ENCODE measurements at places on chromosomes 12 and 14. TPM values are rescaled to one million over a fixed set of nuclear protein-coding genes. Genes with fewer than 3 reads are reported as not detected.
A peak's percentile ranks its signal among the peaks of the same experiment; 100 is the strongest.

DNA sequence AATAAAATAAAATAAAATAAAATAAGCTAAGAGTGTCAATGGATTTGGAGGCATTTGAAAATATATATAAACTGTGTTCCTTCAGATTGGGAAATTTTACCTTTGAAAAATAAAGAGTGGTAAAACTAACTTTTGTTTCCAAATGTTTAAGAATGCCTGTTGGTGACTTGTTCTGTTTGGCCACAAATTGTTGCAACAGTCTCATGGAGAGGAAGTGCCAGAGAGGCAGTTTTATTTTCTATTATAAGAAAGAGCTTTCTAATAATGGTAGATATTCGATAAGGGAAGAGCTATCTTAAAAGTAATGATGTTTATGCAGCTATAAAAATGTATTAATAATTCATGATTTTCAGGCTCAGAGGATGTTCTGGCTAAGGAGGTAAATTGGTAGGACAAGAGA lies 68.8 kb upstream of the MDGA2 start:
- no peak overlapping the region for H3K27ac ChIP-seq
- no peak for DNase-seq
- H3K4me3 ChIP-seq: no peak overlapping the region
- H3K27me3 ChIP-seq: no peaks in the 10 kb centered on the region
- H3K36me3 ChIP-seq: no peaks in the 10 kb centered on the region
- no peaks in the 10 kb centered on the region for H3K4me1 ChIP-seq

Gene FANCM
- 4.6 TPM for polyA plus RNA-seq

- no peaks in the 10 kb centered on the region for H3K36me3 ChIP-seq
- H3K27ac ChIP-seq: no peak overlapping the region
- no peaks in the 10 kb centered on the region for H3K4me1 ChIP-seq
- no peak for DNase-seq
- no peaks in the 10 kb centered on the region for H3K27me3 ChIP-seq
- H3K4me3 ChIP-seq: no peak overlapping the region
Measured at GRCh38 chr12:26845057-26845666, 12.2 kb upstream of the ITPR2 start.

DNA sequence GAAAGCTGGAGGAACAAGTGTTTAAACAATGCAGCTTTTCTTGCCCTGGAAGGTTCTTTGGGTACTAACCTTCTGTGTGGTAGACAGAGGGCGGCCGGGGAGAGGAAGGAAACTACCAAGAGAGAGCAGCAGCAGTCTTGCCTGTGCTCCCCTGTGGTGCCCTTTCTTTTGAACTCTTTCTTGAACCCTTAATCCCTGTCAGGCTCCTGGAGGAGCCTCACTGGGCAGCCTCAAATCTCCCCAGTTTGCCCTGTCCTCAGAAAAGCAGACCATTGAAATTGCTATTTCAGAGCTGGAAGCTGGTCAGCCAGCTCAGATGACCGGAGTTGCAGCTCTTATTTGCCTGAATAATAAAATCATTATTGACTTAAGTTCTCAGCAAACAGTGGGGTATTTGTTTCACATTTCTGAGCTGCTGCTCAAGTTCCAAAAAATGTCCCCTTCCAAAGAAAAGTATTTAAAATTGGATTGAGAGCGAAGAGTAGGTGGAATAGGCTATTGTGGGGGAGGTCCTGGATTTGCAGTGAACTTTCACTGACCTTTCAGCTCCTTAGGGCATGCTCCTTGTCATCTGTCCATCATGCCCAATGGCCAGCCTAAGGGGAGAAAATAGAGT lies 42.1 kb upstream of the RNASE3 start:
- DNase-seq: no peak
- H3K27ac ChIP-seq: no peak overlapping the region
- H3K27me3 ChIP-seq: no peaks in the 10 kb centered on the region
- H3K4me3 ChIP-seq: no peak overlapping the region
- no peaks in the 10 kb centered on the region for H3K36me3 ChIP-seq

GRCh38 chr12:69252033-69252432 lies 12.7 kb downstream of the CPSF6 start:
- H3K27me3 ChIP-seq: no peaks in the 10 kb centered on the region
- DNase-seq: no peak
- H3K4me3 ChIP-seq: no peak overlapping the region
- H3K27ac ChIP-seq: no peak overlapping the region

Gene GNPTAB
- polyA plus RNA-seq: 49.7 TPM

- no peak overlapping the region for H3K4me3 ChIP-seq
- peaks cover 4% of the 10 kb centered on the region for H3K27me3 ChIP-seq
- H3K27ac ChIP-seq: no peak overlapping the region
- no peak for DNase-seq
- H3K36me3 ChIP-seq: no peaks in the 10 kb centered on the region
Measured at GRCh38 chr14:76413962-76414600, 38.1 kb downstream of the ESRRB start.

Gene RPL10L
- polyA plus RNA-seq: not detected

- DNase-seq: no peak
- no peak overlapping the region for H3K4me3 ChIP-seq
- no peaks in the 10 kb centered on the region for H3K27me3 ChIP-seq
- no peak overlapping the region for H3K27ac ChIP-seq
- H3K4me1 ChIP-seq: no peaks in the 10 kb centered on the region
- no peaks in the 10 kb centered on the region for H3K36me3 ChIP-seq
Measured at GRCh38 chr12:56941299-56942017, 7.2 kb upstream of the SDR9C7 start.

GRCh38 chr12:116339800-116340371 lies 62.4 kb upstream of the MED13L start:
- DNase-seq: no peak
- no peaks in the 10 kb centered on the region for H3K36me3 ChIP-seq
- no peaks in the 10 kb centered on the region for H3K4me1 ChIP-seq
- no peak overlapping the region for H3K4me3 ChIP-seq

GRCh38 chr12:112303004-112303403 lies 79.2 kb downstream of the HECTD4 start:
- no peak overlapping the region for H3K4me3 ChIP-seq
- no peaks in the 10 kb centered on the region for H3K27me3 ChIP-seq
- H3K36me3 ChIP-seq: peaks cover 4% of the 10 kb centered on the region

Gene CCDC38
- polyA plus RNA-seq: not detected

- DNase-seq: peak; percentile 68
- H3K36me3 ChIP-seq: no peaks in the 10 kb centered on the region
- H3K4me1 ChIP-seq: peaks cover 30% of the 10 kb centered on the region
Measured at GRCh38 chr12:52151837-52152783, 39.7 kb downstream of the KRT80 start.

Gene ALDH1L2
- not detected for polyA plus RNA-seq

DNA sequence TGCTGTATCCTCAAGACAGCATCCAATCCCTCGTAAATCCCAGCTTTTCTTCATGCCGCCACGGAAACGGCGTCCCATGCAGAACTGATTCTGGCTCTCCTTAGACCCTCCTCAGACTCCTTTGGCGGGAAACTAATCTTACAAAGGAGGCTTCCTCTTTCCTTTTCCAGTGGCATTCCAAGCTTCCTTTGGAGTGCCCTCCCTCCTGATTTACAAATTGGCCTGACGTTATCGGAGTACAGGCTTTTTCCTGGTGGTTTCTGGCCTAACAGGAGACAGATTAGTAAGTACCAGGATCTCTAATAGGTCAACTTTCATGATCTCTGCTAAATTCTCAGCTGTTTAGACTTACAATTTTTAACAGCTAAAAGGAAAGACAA lies 1.3 kb upstream of the ZDHHC17 start:
- H3K4me1 ChIP-seq: peaks cover 23% of the 10 kb centered on the region
- no peak overlapping the region for H3K27ac ChIP-seq
- H3K4me3 ChIP-seq: peak overlapping the region; percentile 6
- no peak for DNase-seq
- H3K36me3 ChIP-seq: no peaks in the 10 kb centered on the region
- H3K27me3 ChIP-seq: no peaks in the 10 kb centered on the region

GRCh38 chr12:3251691-3252090 lies 174.5 kb downstream of the TSPAN9 start:
- no peak overlapping the region for H3K27ac ChIP-seq
- no peak for DNase-seq
- H3K36me3 ChIP-seq: no peaks in the 10 kb centered on the region

GRCh38 chr12:127214186-127214585 lies 1052.8 kb upstream of the TMEM132C start:
- no peak overlapping the region for H3K4me3 ChIP-seq
- H3K27me3 ChIP-seq: no peaks in the 10 kb centered on the region
- H3K27ac ChIP-seq: no peak overlapping the region
- no peak for DNase-seq
- H3K4me1 ChIP-seq: no peaks in the 10 kb centered on the region
- no peaks in the 10 kb centered on the region for H3K36me3 ChIP-seq

Gene SIVA1
- 227 TPM for polyA plus RNA-seq

GRCh38 chr12:55073043-55074022 lies 52.9 kb upstream of the OR9K2 start:
- no peak overlapping the region for H3K4me3 ChIP-seq
- H3K4me1 ChIP-seq: no peaks in the 10 kb centered on the region
- no peaks in the 10 kb centered on the region for H3K27me3 ChIP-seq
- peak; percentile 68 for DNase-seq

DNA sequence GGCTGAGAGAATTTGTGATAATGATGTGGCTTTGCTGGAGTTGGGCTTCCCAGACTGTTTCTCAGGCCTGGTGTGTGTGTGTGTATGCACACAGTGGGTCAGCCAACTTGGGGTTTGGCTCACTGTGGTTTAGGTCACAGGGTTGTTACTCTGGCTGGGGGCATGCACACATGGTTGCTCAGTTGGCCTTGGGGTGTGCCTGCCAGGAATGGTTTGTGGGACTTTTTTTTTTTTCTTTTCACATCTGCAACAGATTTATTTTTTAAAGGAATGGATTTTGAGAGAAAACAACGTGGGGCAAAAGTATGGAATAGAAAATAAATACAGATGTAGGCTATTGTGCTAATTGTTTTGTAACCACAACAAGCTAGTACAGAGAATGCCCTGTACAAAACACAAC lies 25.0 kb upstream of the GTF2A1 start:
- no peak overlapping the region for H3K27ac ChIP-seq
- H3K27me3 ChIP-seq: no peaks in the 10 kb centered on the region
- no peak overlapping the region for H3K4me3 ChIP-seq
- H3K36me3 ChIP-seq: no peaks in the 10 kb centered on the region
- no peaks in the 10 kb centered on the region for H3K4me1 ChIP-seq
- no peak for DNase-seq

Gene SMCO2
- not detected for polyA plus RNA-seq

GRCh38 chr12:12720052-12720451 lies 2.9 kb downstream of the CDKN1B start:
- no peaks in the 10 kb centered on the region for H3K27me3 ChIP-seq
- H3K27ac ChIP-seq: peak overlapping the region; percentile 98
- H3K4me3 ChIP-seq: peak overlapping the region; percentile 96

DNA sequence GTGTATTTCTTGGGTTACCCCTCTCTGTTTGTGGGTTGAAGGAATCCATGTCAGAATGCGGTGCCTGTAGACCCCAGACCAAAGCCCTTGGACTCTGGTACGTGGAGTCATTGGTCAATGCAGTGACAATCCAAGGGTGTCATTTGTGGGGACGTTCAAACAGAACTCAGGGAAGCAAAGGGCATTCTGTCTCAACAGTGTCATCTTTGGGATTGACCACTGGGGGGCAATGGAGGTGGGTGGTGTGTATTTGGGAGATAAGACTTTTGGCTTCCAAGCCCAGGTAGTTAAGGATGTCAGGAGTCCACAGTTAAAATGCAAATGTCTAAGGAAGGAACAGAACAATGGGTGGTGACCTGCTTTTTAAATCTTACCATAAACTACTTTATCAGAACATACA lies 54.6 kb upstream of the CCDC175 start:
- H3K4me3 ChIP-seq: no peak overlapping the region
- no peaks in the 10 kb centered on the region for H3K36me3 ChIP-seq
- no peak overlapping the region for H3K27ac ChIP-seq
- no peaks in the 10 kb centered on the region for H3K4me1 ChIP-seq

DNA sequence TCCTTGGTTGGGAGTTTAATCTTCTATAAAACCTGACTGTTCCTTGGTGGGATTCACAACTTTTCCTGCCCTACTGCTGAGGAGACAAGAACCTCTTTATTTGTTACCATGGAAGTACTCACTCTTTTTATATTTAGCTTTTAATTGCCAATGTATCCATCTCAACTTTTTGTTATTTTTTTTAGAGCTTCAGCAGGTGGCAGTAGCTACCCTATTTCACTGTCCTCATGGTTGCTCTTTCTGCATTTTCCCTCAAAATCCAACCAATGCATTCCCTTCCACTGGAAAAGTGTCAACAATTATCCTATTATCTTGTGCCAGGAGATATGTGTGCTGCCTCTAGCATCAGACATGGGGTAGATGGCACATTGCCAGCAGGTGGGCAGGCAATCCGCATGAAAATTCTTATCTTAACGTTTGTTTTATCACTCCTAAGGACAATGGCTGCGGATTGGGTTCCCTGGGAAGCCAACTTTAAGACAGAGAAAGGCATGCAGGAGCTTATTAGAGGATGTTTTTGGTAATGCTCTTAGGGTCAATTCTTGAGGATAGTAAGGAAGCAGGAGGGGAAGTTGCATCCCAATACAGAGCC lies 406.4 kb downstream of the SNAPC1 start:
- no peaks in the 10 kb centered on the region for H3K4me1 ChIP-seq
- DNase-seq: no peak
- H3K27me3 ChIP-seq: no peaks in the 10 kb centered on the region
- H3K4me3 ChIP-seq: no peak overlapping the region

Gene GPX2
- polyA plus RNA-seq: not detected

GRCh38 chr12:6965026-6965661 lies 5.3 kb downstream of the PHB2 start:
- H3K27me3 ChIP-seq: no peaks in the 10 kb centered on the region
- peaks cover 41% of the 10 kb centered on the region for H3K36me3 ChIP-seq
- H3K27ac ChIP-seq: no peak overlapping the region

DNA sequence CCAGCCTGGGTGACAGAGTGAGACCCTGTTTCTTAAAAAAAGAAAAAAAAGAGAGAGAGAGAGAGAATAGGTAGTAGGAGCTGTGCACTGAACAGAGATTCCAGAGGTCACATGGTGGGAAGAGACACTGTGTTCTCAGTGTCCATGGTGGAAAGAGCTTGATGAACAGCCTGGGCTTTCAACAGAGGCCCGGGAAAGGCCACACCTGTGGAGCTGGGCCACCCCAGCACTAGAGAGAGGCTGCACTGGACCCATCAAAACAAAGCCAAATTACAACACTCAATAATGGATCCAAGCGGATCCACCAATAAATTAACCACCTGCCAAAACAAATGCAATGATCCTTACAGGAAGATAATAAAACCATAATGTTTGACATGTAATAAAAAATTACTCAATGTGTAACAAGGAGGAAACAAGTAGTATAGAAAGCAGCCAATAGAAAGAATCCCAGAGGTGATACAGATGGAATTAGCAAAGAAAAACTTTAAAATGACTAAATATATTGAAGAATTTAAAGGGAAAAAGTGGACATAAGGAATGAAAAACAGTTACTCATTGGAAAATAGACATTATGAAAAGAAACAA lies 44.8 kb upstream of the BCL2L14 start:
- no peaks in the 10 kb centered on the region for H3K36me3 ChIP-seq
- no peak for DNase-seq
- no peak overlapping the region for H3K27ac ChIP-seq
- H3K4me1 ChIP-seq: peaks cover 13% of the 10 kb centered on the region

DNA sequence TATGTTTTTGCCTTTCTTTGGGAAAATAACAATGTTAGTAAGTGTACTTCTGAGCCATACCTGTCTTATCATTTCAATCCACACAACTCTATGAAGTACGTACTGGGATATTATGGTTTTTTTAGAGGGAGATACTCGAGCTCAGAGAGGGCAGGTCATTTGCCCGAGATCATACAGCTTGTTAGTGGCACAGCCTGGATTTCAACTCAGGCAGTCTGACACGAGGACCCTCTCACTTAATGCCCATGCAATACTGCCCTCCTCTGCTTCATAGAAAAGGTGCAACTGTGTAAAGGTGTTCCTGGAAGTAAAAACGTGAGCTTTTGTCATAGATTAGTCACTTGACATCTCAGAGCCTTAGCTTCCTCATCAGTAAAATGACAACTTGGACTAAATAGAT lies 128.0 kb downstream of the NDUFA12 start:
- no peak for DNase-seq
- H3K36me3 ChIP-seq: no peaks in the 10 kb centered on the region
- H3K27me3 ChIP-seq: peaks cover 33% of the 10 kb centered on the region
- H3K27ac ChIP-seq: no peak overlapping the region
- H3K4me1 ChIP-seq: no peaks in the 10 kb centered on the region

Gene P3H3
- 2.9 TPM for polyA plus RNA-seq

Data from CD8-positive, alpha-beta memory T cell (primary cell).